ENCODE measurements at places on chromosomes 7 and 10.

DNA sequence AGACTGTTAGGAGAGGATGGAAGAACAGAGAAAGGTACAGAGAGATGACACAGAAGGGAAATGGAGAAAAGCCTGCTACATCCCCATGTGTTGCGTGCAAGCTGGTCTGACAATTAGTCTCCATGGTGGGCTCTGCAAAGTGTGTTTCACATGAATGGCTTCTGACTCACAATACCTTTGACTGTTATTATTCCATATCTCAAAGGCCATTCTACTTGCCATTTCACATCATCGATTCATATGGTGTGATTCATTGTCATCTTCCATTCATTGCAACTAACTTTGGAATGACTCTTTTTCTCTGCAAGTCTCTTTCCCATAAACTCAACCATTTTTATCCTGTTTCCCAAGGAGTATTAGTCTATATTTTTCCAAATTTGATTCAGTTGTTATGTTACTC lies 208.9 kb upstream of the INHBA start:
- no peak for DNase-seq

- no peak for DNase-seq
Measured at GRCh38 chr10:111953949-111954348, 229.6 kb downstream of the GPAM start.

GRCh38 chr7:144957998-144958397 lies 122.1 kb upstream of the TPK1 start:
- no peak for DNase-seq

GRCh38 chr10:55966101-55966500 lies 395.0 kb downstream of the ZWINT start:
- no peak for DNase-seq

GRCh38 chr7:29344334-29344978 lies 149.9 kb downstream of the CHN2 start:
- DNase-seq, result no peak

GRCh38 chr7:18189500-18190126 lies 162.0 kb upstream of the PRPS1L1 start:
- no peak for DNase-seq

DNA sequence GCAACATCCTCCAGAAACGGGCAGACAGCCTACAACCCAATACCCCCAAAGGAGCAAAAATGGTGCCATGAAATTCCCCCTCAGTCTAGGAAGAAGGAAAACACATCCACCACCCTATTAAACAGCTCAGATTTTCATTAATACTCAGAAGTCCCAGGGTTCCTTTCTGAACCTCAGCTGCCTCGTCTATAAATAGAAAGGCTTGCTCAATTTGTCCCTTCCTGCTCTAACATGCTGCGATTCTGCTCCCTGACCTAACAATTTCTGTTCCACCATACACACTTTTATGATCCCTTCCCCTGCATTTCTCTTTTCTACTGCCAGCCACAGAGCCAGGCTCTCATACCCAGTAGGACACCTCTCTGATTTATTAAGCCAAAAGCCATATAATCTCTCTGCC lies 68.1 kb downstream of the MTERF1 start:
- DNase-seq, result no peak

- no peak for DNase-seq
Measured at GRCh38 chr7:34156336-34156735, 251.0 kb downstream of the BMPER start.

DNA sequence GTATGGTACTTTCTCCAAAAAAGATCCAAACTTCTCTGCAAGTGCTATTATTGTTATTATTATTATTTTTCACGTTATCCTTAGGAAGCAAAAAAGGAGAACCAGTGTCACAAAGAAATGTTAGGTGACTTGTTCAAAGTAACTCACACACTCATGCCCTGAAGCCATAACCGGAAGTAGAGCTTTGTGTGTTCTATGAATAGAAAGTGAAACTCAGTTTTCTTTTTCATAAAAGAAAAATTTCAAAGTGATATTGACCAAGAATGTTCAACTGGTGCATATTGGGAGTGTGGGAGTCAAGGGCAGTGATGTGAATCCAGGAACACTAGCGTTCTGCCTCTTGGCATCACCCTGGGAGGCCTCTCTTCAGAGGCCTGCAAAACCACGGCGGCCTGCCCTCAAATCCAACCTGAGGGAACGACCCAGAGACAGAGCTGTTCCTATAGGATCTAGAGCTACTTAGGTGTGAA lies 106.1 kb downstream of the PRKCQ start:
- no peak for DNase-seq

DNA sequence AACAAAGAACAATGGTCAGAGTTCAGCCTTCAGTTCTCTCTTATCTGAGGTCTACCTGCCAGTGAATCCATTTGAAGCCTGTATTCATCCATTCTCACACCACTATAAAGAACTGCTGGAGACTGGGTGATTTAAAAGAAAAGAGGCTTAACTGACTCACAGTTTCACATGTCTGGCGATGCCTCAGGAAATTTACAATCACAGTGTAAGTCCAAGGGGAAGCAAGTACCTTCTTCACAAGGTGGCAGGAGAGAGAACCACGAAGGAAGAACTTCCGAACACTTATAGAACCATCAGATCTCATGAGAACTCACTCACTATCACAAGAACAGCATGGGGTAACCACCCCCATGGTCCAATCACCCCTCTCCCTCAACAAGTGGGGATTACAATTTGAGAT lies 33.0 kb upstream of the SLC25A13 start:
- DNase-seq, result no peak

DNA sequence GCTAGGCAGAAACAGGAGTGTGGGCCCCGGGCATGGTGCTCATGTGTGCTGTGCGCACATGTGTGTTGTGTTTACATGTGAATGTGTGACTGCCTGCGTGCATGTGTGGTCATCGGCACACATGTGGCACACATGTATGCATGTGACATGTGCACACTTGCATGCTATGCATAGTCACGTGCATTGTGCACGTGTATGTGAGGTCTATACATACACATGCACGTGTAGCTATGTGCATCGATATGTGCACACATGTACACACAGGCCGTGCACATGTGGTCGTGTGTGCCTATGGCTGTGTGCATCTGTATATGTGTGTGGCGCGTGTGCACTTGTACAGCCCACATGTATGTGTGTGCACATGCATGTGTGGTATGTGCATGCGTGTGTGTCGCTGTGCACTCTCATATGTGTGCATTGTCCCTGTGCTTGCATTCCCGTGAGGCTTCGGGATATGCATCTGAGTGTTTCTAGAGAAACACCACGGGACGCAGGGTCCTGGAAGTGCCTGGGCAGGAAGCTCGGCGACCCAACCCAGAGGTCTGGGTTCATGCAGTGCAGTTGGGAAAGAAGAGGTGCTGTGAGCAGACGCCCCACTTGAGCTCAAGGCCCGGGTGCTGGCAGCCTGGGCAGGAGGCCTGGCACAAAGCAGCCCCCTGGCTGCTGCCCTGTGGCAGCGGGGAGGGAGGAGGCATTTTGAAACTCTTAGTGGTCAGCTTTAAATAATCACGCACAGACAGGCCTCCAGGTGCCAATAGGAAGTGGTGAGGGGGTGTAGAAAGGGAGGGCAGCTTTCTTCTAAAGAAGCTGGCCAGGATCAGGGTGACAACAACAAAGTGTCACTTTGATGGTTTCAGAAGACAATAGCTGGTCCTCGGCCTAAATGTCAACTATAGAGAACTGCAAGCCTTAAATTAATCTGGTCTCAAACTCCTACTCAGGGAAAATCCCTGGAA lies 410.0 kb upstream of the MGMT start:
- DNase-seq, result no peak

- no peak for DNase-seq
Measured at GRCh38 chr7:51242007-51242691, 74.5 kb downstream of the COBL start.

DNA sequence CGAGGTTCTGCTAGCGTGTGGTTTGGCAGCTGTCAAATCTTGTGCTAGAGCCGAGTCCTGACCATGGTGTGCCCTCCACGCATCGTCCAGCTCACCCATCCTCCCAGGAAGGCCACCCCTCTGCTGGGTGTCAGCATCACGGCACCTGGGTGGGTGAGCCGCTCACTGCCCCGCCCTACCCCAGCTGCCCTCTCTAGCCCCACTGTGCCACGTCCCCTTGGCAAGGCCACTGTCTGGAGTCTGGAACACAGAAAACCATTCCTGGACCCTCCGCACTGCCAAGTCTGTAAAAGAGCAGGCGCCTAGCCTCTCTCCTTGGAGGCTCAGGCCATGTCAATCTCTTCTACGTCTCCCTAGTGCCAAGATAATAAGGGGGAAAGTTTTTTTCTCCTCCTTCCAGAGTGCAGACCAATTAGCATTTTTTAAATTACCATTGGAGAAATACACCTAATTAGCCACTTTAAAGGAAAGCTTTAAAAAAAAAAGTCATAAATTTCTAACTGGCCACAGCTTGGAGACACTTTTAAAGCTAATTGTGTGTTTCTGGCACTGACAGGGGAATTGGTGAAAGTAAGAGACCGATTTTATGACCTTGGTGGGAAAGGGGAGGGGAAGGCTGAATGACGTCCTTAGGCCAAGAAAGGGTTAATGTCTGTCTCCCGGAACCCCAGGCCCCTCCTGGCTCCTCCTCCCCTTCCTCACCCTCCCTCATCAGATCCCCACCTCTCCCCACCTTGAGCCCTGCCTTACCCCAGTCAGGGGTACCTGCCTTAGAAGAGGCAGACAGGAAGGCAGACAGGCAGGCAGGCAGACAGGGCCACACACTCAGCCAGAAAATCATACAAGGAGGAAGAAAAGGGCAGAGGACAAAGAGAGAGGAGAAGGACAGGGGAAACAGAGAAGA lies 151.2 kb downstream of the PLXNA4 start:
- DNase-seq, result no peak

DNA sequence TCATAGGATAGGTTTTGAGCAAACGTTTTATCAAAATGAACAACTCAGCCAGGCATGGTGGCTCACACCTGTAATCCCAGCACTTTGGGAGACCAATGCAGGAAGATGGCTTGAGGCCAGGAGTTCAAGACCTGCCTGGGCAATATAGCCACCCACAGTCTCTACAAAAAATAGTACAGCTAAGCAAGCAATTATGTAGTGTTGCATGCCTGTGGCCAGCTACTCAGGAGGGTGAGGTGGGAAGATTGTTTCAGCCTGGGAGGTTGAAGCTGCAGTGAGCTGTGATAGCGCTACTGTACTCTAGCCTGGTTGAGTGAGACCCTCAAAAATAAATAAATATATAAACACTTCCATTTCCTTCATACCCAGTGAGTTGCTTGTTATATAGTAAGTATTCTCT lies 67.1 kb downstream of the LSMEM1 start:
- no peak for DNase-seq

Measured in C1 segment of cervical spinal cord (tissue), 14 donors.